ENCODE measurements at places on chromosomes 1 and 21.

DNA sequence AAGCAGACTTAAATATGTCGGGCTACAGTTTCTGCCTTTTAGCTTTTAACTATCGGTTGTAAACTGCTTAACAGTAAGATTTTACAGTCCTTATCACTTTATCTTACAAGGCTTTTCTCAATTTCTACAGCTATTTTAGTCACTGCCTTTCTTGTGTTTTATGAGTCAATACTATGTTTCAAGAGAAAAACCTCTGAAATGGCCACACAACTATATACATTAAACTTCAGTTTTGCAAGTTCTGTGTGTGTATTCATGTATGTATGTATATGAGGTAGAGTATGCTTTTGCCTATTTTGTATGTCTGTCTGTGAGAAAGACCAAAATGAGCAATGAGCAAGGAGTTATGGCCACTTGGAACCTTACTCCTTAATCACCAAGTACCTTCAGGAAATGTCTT, 169.8 kb downstream of the SYT2 start:
- DNase-seq: no peak

DNA sequence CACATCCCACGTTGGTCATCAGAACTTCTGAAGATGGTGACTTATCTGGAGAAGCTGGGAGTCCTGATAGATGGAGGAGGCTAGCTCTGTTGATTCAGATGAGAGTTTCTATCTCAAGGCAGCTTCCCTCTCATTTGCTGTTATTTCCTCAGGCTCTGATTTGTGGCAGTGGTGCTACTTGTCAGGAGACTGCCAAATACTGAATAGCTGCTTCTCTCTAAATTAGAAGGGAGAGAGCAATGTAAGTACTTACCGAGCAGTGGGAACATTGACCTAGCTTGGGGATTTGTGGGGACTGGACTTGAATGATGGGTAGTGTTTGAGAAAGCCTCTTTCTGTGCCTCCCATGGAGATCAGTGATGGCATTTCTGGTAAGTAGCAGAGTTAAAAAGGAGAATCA, at the start of gene OR10K1:
Gene OR10K1 (plus strand): TSS at position 301 of the 400 bp plus-strand sequence. CDS start 3,728 bp downstream, outside the sequence.
- no peak for DNase-seq

- no peak for DNase-seq
These were observed 111.6 kb upstream of the PDE4B start for GRCh38 chr1:65681096-65681495.

GRCh38 chr1:215114154-215114933, 31.8 kb downstream of the KCNK2 start:
- no peak for DNase-seq

- DNase-seq: no peak
These were observed 16.9 kb upstream of the GNG12 start for GRCh38 chr1:67850151-67850551.

GRCh38 chr1:198363625-198364151, 176.8 kb downstream of the ATP6V1G3 start:
- DNase-seq: no peak

Measured in sigmoid colon (tissue), 7 donors.